CD4-positive, alpha-beta T cell treated with Interleukin-21 for 1 hour (primary cell): ENCODE measurements at places on chromosomes 1 and 21.

- no peak for DNase-seq
These were observed 32.9 kb downstream of the RASAL2 start for GRCh38 chr1:178126741-178127185.

- no peak for DNase-seq
These were observed 10.7 kb downstream of the FOXO6 start for GRCh38 chr1:41371630-41372599.

GRCh38 chr1:195831789-195832188 lies 776.5 kb downstream of the KCNT2 start:
- DNase-seq = no peak

GRCh38 chr1:178051071-178051470 lies 42.8 kb upstream of the RASAL2 start:
- no peak for DNase-seq

DNA sequence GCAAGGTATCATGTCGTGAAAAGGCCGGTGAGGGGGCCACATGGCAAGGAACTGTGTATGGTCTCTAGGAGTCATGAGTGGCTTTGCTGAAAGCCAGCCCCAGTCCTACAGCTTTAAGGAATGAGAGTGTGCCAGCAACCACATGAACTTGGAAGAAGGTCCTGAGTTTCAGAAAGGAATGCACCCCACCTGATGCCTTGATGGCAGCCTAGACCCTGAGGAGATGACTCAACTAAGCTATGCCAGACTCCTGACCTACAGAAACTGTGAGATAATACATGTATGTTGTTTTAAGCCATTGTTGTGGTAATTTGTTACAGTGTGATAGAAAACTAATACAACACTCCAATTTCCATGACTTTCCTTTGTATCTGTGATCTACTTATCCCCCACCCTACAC lies 33.5 kb upstream of the AKT3 start:
- DNase-seq = no peak

DNA sequence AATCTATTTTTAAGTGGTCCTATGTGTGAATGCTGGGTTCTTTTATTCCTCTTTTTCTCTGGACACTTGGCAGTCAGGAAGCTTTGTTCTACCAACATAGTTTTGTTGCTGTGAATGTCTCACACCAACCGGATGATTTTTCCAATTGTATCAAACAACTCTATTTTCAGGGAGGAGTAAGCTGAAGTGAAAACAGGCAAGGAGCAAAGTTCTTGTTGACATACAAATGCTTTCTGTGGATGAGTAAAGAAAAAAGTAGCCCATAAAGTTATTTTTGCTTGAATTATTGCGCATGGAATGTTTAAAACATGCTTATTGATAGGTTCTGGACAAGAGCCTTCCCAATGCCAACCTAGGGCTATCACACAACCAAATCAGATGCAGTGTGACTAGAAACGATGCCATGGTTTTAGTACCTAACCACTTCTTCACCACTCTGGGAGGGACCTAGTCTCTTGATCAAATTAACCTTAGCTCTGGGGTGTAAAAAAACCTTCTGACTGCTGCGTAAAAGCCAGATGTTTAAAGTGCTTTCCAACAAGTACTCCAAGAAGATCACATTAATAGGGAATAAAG lies 4.5 kb downstream of the IER5 start:
- no peak for DNase-seq

DNA sequence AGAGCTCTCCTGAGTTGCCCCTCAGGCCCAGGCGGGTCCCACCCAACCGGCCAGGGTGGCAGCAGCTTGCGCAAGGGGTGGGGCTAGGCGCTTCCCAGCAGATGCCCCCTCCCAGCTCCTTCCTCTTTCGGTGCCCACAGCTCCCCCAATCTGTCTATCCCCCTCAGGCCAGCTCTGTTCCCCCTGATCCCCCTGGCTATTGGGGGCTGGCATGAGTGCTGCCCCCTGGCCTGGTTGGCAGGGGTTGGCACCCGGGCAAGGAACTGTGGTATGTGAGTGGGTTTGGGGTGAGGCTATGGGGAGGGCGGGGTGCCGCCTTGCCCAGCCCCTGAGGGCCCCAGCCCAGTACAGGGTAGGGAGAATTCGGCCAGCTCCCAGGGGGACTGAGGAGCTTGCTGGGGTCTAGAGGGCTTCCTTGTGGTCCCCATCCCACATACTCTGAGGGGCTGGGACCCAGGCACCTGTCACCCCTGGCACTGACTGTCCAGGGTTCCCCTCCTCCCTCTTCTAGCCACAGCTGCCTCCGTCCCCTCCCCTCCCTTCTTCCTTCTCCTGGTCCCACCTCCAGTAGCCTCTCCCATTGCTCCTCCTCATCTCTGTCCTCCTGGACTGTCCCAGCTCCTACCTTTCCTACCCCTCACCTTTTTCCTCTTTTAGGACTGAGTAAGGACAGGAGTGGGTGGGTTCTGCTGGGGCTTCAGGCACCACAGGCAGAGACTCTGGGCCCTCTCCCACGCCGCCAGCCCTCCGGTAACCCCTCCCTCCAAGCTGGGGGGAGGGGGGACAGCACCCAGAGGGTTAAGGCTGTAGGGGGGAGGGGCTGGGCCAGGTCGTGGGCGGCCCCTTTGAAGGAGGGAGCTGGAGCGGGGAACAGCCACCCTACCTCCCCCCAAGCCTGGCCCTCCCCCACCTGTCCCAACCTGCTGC lies 5.7 kb downstream of the ZBTB7B start:
- peak; percentile 39 for DNase-seq
